ENCODE measurements at places on chromosomes 2 and 18.

- DNase-seq, result peak; percentile 70
These were observed 205.1 kb downstream of the TPGS2 start for GRCh38 chr18:36623681-36624190.

DNA sequence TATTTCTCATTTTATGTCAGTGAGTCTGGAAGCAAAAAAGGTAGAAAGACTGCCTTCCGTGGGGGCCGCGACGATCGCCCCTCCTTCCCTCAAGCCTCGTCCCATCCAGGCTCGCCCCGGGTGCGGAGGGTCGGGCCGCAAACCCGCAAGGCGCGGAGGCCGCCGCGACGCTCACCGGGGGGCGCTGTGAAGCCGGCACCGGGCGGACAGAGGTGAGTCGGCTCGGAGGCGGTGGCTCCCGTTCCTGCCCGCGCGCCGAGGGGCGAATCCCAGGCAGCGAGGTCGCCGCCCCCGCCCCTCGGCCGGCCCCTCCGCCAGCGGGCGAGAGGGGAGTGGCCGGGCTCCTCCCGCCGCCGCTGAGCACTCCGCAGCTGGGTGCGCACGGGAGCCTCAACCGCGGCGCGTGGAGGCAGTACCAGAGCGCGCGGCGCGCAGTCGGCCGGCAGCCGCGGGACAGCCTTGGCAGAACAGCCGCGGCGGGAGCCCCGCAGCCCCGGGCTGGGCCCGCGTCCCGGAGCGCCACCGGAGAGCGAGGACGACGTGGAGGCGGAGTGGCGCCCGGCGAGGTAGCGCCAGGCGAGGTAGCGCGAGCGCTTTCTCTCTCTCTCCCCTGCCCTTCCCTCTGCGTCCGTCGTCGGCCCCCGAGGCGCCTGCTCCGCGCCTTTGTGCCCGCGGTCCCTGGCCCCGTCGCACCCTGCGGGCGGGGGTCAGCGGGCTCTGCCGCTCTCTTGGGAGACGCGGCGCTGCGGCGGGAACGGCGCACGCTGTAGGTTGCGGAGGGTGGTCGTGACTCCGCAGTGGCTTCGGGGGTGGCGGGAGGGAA, at the start of gene MYO1B:
MYO1B (plus strand) TSS at position 359 of the 823 bp plus-strand sequence. CDS start 31,492 bp downstream, outside the sequence.
- DNase-seq, result peak; percentile 84

DNA sequence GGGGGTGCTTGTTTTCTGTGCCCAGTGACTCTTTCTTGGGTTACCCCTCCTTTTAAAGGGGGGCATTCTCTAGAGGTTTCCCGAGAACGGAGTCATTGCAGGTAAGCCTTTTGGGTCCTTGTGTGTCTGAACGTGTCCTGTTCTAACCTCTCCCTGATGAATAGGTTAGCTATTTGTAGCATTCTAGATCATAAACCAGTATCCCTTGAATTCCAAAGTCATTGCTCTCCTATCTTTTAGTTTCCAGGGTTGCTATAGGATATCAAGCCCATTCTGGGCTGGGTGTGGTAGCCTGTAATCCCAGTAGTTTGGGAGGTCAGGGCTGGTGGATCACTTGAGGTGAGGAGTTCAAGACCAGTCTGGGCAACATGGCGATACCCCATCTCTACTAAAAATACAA, 65.9 kb upstream of the YWHAQ start:
- no peak for DNase-seq

DNA sequence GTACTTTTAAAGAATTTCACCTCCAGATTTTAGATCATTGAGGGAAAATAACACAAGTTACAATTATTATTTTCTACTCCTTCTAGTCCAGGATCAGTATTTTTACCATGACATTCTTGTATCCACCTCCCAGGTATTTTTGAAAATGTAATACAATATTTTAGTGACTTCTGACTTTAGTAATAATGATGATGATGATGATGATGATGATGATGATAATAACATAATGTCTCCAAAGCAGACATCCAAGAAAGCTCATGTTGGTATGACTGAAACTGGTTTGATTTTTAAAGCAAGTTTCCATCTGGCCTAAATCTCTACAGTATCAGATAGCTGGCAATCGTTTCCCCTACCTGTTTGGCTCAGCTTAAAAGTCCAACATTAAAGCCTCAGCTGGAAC, 140.0 kb upstream of the GULP1 start:
- no peak for DNase-seq

DNA sequence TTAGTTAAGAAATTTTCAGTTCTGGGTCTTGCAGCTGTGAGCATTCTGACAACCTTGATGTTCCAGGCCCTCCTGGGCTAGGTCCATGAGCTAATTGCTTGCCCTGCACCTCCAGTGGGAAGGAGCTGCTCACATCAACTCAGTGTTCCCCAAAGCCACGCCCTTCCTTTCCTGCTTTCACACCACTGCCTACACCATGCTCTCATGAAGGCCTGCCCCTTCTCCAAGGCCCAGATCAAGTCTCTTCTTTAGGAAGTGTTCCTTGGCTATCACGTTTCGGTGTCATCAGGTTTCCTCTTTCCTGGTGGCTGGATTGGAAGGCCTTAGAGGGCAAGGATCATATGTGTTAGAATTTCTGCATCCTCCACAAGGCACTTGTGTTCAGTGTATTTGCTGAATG, 18.8 kb downstream of the TMEM127 start:
- DNase-seq, result no peak

GRCh38 chr18:63240531-63241316, 78.8 kb downstream of the BCL2 start:
- DNase-seq, result no peak

DNA sequence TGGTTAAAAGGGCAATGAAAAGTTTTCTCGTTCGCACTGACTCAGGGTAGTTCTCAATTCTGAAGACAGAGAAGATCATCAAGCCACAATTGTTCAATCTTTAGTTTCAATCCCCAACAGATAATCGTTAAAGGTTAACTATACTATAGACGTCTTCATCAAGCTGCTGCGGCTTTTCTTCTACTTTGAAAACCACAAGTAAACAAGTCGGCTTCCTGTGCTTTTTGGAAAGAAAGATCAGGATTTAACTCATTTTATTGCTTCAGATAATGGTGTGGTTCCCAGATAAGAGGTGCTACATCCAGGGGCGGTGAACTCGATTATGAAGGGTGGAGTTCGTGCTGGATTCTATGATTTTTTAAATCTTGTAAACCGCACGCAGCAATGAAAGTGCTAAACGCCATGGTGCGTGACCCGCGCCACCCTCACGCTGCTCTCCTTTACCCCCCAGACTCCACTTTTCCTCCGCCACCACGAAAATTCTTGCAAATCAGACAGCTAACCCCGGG, 545 bp upstream of the CDCA7 start:
- DNase-seq, result no peak

DNA sequence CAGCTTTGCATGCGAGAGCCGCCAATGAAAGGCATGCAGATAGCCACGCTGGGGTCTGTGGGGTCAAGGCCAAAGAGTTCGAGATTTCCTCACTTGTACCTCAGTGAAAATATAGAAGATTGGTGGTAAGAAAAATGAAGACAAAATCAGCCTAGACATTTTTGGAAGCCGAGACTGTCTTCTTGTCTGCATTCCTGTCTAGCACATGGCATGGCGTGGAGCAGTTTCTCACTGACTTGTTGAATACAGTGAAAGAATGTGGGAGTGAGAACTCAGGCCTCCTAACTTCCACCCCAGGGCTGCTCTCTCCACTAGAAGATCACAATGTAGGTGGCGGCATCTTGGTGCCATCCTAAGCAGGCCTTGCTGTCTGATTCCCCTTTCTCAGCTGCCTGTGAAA, 740.8 kb upstream of the HS6ST1 start:
- DNase-seq, result no peak

GRCh38 chr2:78865667-78866066, 159.8 kb upstream of the REG3G start:
- DNase-seq, result no peak

DNA sequence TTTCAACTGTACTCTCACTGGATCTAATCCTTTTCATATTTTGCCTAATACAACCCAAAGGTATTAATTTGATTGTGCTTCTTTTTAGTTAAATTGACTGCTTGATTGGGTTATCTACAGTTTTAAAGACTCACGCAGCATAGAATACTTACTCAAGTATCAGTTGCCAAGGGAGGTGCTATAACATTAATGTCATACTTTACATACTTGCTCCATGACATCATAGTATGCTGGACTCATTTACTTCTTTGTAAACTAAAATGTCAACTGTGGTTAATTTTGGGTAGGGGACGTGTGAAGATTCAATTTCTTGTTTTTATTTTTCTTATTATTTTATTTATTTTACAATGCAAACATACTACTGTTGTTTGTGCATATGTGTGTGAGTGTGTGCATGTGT, 716.2 kb upstream of the VRK2 start:
- peak; percentile 59 for DNase-seq

Data from EH (cell line).